Dermis blood vessel endothelial cell (primary cell): ENCODE measurements at places on chromosomes 12 and 14.
A peak's percentile ranks its signal among the peaks of the same experiment; 100 is the strongest.

DNA sequence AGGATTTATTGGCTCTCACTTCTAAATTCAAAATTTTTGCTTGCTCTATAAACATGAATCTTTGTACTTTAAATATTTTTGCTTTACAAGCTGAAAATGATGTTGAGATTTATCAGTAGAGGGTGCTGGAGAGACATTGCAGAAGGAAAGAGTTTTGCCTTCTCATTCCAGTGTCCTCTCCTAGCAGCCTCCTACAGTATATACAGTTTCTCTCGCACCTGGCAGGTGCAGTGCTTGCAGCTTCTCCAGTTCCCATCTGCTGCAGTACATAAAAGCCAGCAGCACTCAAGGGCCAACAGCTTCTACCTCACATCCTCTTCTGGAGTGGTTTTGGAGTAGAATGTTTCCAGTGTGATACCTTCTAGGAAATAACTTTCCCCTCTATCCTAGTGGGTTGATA lies 601.8 kb upstream of the ATXN7L3B start:
- no peak for DNase-seq

DNA sequence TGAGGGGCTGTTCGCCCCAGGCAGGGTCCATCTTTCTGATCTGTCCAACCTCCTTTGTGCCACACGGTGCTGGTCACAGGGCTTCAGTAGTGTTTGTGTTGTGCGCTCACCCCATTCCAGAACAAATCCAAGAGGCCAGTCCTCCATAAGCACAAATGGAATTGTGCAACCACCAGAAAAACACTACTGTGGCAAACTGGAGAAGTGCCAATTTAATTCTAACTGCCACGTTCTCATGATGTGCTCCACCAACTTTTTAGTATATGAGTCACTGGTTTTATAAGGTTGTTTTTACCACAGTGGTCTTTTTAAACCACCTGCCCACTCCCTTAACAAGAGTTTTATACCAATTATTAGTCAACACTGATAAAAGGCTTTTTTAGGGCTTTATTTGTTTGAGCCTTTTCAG lies 380.2 kb downstream of the NAV3 start:
- peak; percentile 14 for DNase-seq

DNA sequence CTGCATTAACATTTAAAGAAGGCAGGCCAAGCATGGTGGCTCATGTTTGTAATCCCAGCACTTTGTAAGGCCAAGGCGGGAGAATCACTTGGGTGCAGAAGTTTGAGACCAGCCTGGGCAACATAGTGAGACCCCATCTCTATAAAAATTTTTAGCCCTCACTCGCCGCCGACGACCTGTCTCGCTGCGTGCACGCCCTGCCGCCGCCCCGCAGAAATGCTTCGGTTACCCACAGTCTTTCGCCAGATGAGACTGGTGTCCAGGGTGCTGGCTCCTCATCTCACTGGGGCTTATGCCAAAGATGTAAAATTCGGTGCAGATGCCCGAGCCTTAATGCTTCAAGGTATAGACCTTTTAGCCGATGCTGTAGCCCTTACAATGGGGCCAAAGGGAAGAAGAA lies 10.8 kb upstream of the RBMS2 start:
- DNase-seq, result no peak

DNA sequence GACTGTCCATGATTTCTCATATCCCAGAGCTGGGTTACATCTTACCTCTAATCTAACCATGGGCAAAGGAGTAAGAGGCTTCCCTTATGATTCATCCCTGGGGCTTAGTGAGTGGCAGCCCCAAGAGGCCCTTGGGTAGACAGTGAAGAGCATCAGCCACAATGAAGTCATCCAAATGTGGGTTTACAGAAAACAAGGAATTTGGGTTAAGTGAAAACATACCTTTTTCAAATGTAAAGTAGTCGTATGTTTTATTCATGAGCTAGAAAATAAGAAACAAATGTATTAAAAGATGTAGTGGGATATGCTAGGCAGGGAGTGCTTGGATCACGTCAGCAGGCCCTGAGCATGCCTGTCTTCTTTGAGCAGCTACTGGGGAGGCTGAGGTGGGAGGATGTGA lies 54.0 kb upstream of the ELK3 start:
- no peak for DNase-seq

DNA sequence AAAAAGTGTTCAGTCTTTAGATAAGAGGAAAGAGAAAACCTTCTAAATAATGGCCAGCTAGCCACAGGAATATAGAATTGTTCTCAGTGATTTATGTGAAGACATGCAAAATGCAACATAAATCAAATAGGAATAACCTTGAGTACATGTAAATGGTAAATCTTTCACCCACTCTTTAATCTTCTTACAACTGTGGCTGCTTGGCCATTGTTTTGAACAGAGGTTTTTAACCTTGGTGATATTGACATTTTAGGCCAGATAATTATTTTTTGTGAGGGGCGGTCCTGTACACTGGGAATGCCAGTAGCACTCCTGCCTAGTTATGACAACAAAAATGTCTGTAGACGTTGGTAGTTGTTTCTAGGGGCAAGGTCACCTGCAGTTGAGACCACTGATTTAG lies 479.9 kb upstream of the NOVA1 start:
- no peak for DNase-seq

GRCh38 chr12:107845226-107845979 lies 70.9 kb downstream of the ASCL4 start:
- DNase-seq, result no peak

DNA sequence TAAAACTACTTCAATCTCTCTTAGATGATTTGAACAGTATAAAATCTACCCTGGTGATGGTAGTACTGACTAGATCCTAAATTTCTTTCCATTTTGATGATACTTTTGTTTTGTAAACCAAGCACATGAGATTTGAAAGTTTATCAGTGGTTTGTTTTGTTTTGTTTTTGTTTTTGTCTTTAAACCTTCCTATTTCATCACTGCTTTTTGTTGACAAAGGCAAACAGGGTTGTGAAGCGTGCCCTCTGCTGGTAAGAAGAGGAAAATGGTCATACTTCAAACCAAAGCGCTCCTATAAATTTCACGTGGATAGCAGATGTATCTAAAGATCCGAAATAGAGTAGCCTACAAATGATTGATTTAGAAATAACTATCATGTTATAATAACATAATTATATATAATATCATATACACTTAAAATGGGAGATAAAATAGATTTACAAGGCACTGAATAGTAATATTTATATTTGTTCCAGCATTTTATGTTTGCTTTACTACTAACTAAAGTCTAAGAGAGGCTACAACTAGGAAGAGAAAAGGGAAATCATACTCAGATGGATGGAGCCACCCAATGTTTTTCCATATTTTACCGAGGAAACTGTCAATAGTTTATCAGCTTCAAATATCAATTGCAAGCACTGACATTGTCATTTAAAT lies 254.0 kb upstream of the USP15 start:
- DNase-seq, result peak; percentile 59

GRCh38 chr14:77458249-77458950 lies 507 bp downstream of the AHSA1 start:
- DNase-seq, result peak; percentile 54

DNA sequence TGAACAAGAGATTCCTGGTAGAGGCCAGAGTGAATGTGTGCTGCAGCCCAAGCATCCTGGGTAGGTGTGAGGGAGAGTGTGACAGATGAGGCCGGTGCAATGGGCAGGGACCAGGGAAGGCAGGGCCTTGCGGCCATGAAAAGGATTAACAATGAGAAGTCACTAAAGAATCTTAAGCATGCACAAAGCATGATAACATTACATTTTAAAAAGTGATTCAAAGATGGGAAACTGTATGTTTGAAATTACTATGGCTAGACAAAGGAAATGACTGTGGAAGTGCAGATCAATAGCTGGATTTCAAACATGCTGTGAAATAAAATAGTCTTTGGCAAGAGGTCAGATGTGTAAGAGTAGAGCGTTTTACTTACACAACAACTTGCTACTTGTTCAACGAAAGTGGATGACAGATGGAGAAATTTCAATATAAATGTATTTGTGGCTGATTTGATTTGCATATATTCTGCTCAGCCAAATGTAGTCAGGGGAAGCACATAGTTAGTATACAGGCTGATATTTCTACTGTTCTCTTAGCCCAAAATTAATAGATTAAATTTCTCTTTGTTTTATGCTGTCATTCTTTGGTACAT lies 175.5 kb downstream of the CCDC59 start:
- no peak for DNase-seq

- DNase-seq, result no peak
Observed at GRCh38 chr14:89625731-89626232, 208.7 kb upstream of the FOXN3 start.
